ENCODE measurements at places on chromosomes 4 and X.

DNA sequence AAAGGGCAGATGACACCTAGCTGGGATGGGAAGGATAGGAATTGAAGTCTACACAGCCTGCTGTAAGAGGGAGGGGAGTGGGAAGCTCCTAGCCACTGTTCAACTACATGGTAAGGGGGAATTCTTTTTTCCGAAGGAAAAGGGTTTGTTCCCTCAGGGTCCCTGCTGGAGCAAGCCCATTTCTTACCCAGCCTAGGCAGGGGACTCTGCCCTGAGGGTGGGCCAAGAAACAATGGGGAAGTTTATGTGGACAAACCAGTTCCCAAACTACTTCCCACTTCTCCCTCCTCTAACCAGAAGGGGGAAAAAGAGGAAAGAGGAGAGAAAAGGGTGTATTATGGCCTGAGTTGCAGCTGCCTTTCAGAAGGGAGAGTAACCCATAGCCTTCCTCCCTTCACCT is 13.5 kb upstream of the VSIG4 start:
- DNase-seq = no peak

- DNase-seq = no peak
Measured at GRCh38 chrX:36445566-36445965, 526.0 kb downstream of the CFAP47 start.

DNA sequence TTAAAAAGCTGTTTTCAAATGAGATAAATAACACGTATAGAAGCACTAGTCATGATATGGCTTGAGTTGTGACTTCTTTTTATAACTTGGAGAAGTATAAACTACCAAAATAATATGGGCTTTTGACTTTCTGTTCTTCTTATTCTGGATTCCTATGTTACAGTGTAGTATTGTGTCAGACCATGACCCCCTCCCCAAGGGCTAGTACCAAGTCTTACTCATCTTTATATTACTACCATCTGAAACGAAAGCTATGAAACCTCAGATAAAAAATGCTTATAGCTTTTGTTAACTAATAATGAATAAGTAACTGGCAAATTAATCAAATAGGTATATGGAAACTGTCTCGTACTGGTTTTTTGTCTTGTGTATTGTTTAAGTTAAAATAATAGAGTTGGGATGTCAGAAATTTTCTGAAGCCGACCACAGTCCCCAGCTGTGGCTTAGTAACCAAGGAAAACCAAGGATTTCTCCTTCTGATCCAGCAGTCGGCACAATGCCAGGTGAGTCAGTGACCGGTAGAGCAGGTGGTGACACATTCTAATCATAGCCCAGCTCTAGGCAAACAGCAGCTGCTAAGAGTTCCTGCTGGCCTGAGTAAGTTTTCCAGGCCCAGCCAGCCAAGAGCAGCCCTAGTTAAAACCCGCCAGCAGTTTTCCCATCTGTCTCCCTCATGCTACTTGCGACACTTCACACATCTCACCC is 163.3 kb upstream of the PRDX4 start:
- peak; percentile 79 for DNase-seq

- DNase-seq = no peak
Measured at GRCh38 chr4:158211222-158211621, 936 bp downstream of the TMEM144 start.

DNA sequence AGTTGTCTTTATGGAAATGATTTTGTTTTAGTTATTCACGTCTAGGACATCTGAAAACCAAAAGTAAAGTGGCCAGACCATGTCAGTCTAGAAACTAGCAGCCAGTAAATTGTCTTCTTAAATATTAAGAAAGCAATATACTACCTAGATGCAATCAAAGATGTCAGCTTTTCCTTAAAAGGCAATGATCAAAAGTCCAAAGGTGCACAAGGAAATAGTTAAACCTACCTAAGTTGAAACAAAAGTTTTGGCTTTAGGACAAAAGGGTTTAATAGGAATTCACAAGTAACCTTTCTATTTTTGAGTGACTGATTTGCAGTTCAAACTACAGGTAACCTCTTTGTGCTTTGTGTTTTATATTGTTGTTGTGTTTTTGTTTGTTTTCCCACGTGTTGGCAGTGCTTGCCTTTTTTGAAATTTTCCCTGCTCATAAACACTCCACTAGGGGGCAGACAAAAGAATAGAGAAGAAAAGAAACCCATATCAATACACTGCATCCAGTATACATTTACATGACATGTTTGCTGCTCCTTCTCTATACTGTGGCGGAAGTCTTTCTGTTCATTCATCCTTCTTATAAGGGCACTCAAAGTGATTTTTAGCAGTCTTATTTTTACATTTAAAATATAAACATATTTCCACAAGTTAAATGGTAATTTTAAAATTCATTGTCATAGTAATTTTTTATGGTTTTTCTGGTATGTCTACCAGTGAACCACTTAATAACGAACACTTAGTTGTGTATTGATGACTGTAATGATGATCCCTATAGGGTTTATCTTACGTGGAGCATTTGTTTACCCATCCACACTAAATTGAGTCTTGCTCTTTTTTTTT is 62.7 kb downstream of the GAB1 start:
- DNase-seq = peak; percentile 24

GRCh38 chr4:79695848-79696247 is 287.8 kb upstream of the GK2 start:
- DNase-seq = no peak

GRCh38 chr4:62522273-62522672 is 1322.1 kb downstream of the ADGRL3 start:
- DNase-seq = no peak

- no peak for DNase-seq
Measured at GRCh38 chrX:79366556-79366872, 620 bp downstream of the ITM2A start.

GRCh38 chr4:188612659-188613058 is 473.4 kb downstream of the TRIML1 start:
- no peak for DNase-seq

- DNase-seq = no peak
Measured at GRCh38 chr4:108486046-108486445, 134.3 kb upstream of the RPL34 start.

DNA sequence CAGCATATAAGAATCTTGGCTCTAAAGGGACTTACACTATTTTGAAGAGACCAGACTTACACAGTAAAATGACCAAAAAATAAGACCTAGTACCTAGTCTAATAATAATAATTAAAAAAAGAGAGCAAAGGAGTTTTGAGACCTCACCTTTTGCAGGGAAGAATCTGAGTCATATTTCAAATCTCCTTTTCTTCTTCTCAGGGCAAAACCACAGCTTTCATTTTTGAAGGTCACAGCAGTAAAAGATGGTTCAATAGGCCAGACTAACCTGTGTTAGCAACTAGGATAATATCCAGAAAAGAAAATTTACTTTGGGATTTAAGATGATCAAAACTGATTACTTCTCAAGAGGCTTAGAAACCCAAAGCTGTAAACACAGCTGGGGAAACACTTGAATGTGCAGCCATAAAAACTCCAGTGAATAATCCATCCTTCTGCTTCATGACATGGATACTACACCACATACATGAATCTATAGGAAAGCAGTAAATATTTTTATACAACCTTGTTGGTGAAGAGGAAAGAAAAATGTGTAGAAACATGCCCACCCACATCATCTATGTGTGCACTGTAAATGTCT is 25.9 kb upstream of the LNX1 start:
- DNase-seq = peak; percentile 41

- DNase-seq = no peak
Measured at GRCh38 chrX:137742846-137743245, 176.9 kb downstream of the ZIC3 start.

DNA sequence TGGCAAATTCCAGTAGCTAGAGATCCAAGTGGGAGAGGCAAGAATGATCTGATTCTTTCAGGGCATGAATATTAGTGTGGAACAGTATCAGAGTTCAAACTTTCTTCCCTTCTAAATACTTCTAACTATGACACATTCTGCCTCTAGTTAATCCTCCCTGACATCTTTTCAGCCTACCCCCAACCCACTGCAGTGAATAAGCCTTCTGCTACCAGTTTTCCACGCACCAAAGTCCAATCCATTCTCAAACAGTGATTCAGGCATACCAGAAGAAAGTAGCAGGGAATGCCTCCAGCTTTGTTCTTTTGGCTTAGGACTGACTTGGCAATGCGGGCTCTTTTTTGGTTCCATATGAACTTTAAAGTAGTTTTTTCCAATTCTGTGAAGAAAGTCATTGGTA is 155.4 kb upstream of the FTHL17 start:
- DNase-seq = no peak

- DNase-seq = no peak
Measured at GRCh38 chr4:121692261-121692660, 4.5 kb downstream of the ANXA5 start.

GRCh38 chr4:19557161-19557560 is 694.5 kb upstream of the SLIT2 start:
- no peak for DNase-seq

DNA sequence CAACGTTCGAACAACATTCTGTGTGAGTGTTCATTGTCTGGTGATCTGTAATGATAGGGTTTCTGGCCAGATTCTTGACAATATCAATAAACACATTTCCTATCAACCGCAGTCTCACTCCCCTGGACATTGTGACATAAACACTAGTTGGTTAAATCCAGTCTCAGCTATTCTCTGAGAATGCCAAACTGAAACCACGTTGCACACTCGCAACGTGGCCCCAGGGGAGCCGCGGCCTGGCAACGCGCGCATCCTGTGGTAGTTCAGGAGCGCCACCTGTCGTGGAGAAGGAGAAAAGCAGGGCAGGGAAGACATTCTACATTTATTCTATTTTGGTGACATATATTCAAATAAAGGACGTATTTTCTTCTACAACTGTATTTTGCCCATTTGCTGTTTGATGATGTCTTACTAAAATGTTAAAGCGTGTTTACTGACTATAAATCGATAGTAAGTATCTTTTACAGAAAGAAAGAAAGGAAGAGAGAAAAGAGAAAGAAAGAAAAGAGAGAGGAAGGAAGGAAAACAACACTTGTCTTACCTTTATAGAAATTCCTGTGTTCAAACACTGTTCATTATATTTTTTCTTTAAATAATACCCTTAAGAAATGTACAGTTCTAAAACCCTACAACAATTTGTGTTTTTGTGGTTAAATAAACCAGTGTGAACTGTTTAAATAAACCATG is 738.3 kb upstream of the FRG1 start:
- peak; percentile 51 for DNase-seq

- DNase-seq = no peak
Measured at GRCh38 chrX:56974408-56974807, 20.9 kb downstream of the SPIN3 start.

DNA sequence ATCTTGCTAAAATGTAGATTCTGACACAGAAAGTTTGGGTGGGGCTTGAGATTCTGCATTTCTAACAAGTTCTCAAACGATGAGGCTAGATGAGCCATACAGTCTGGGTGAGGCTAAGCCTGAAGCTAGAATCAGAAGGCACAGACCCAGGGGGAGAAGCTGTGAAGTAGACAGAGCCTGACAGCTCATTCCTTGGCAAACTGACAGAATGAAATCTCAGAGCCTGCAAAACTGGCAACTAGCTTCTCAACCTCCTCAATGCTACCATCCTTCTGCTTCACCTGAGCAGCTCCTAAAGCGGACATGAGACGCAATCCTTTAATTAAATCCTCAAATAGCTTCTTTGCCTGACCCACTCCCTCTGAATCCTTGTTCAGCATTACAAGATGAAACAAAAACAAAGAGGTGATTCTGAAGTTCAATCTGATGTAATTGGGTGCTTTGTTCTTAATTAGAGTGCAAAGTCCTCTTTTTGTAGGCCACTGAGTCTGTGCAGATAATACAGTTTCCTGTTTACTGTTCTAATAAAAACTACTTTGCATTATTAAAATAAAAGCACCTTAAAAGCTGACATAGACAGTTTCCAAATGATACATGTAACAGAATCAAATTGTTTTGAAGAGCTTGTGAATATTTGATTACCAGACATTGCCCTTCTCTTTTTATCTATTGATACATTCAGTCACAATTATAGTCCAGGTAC is 71.0 kb upstream of the BMP2K start:
- DNase-seq = no peak

DNA sequence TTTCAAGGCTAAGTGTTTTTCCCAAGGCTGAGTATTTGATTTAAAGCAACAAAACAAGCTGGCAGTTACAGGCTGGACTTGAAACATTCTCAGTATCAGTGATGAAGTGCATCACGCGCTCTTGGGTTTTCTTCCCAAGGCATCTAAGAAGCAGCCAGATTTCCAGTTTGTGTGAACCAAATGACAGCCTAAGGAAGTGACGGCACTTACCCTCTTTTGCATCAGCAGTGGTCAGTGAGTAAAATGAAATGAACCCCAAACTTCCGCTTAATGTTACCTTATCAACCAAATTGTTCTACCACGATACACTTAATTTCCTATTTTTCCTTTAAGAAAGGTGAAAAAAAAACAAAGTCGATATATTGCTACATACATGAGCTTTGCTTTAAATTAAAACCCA is 15.8 kb upstream of the GYPE start:
- no peak for DNase-seq

- DNase-seq = no peak
Measured at GRCh38 chr4:96356591-96357370, 516.9 kb downstream of the PDHA2 start.

DNA sequence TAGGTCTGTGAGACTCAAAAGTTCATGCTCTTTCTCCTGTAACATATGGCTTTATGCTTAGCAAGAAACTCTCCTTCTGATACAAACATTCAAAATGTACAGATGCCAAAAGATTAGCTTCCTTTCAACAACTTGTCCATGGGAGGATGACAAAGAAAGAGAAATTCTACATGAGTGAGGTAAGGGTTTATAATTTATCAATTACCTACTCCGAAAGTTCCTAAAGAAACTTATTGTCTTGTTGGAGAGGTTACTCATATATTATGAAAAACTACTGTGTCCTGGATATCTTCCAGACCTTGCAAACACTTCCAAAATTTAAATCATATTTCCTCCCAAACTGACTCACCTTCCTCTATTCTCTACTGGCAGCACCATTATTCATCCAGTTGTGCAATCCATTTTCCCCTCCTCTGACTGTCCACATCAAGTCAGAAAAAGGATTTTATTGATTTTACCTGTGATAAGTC is 65.1 kb downstream of the ENPEP start:
- DNase-seq = no peak
